ENCODE measurements at places on chromosomes 5 and 9. TPM values are rescaled to one million over a fixed set of nuclear protein-coding genes. Genes with fewer than 3 reads are reported as not detected.

TRAF1 gene
- total RNA-seq, result 4.9 TPM

PPP3R2 gene
- total RNA-seq, result not detected

TEK gene
- 15.2 TPM for total RNA-seq

CATSPER3 gene
- 0.32 TPM for total RNA-seq

ZNF454 gene
- 1.9 TPM for total RNA-seq

SLC46A2 gene
- not detected for total RNA-seq

All from breast epithelium (tissue), 4 donors.